RCC 7860 (cell line): ENCODE measurements at places on chromosomes 3 and 15.

GRCh38 chr3:144344925-144345548 lies 373.4 kb downstream of the DIPK2A start:
- no peak for DNase-seq

DNA sequence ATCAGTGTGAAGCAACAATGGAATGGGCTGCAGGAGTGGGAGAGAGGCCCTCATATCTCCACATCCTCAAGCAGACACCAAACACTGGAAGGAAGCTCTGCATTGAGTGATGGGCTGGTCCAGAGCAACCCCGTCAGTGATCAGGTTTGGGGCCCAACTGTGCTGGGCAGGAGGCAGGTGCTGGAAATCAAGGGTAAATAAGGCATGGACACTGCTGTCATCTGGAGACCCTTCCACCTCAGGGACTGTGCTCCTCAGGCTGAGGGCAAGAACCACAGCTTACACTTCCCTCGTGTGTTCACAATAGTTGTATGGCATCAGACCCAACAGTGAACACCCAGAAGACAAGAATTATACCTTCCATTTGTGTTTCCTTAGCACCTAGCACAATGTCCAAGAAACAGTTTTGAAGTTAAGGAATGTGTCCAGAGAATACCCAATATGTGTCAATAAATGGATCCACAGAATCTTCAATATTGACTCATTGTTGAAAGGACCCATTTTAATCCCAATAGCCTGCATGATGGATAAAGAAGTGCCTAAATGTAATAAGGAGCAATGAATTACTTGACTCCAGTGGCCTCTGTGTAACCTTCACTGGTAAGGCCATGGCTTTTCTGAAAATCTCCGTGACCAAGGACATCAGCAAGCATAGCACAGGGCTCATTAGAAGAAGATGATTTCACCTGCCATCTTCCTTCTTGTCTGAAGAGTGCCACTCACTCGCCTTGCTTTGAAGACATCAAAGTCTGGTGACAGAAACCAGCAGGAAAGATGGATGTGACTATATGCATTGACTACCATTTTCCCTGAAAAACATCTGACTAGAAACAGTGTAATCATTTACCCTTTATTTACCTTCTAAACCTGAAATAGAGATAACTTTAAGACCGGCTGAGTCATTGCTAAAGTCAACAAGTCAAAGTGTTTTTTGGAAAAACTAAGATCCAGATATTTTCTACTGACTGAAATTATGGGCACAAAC lies 7.0 kb upstream of the AHSG start:
- DNase-seq = no peak

GRCh38 chr3:85432081-85432480 lies 473.3 kb downstream of the CADM2 start:
- no peak for DNase-seq

DNA sequence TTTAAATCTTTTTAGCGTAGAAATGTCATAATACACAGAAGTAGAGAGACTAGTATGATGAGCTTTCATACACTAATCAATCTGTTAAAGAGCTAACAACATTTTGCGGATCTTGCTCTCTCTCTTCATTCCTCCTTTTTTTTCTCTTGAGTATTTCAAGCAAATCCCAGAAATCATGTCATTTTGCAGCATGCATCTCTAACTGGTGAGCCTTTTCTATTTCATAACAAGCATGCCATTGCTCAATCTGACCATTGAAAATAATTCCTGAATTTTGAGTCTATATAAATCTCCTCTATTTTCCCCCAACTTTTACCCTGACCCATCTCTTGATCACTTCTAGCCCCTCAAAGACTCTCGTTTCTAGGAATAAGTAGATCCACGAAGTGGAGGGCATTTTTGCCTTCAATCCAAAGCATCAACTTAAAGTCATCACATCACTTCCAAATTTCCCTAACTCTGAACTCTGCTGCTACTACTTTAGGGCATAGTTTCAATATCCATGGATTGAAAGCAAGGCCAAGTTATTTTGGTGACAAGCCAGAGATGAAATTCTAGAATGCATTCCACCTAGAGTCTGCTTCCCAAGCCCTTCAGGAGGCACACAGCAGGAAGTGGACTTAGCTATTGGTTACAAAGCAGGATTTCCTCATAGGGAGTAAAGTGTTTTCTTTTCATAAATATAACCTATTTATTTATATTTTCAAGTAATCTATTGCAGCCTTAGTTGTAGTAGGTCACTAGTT lies 253.5 kb upstream of the ZPLD1 start:
- DNase-seq = peak; percentile 74

GRCh38 chr3:127915937-127916493 lies 983 bp downstream of the KBTBD12 start:
- no peak for DNase-seq

- DNase-seq = no peak
These were observed 37.3 kb upstream of the LEKR1 start for GRCh38 chr3:156788846-156789245.

DNA sequence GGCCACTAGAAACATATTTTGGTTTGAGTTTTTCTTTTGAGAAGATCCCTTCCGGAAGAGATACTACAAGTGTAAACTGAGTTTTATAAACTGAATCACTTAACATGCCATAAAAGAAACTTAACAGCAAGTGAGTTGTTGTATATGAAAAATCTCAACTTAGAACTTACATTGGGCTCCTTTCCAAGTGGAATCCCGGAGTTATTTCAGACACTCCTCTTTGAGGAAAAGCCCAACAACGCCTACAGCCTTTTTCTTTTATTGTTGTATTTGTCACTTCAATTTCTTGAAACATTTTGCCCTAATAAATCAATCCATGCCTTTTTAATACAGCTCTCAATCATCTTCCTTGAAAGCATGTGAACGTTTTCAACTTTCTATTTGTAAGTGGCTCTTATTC lies 137.3 kb downstream of the FEZF2 start:
- no peak for DNase-seq

GRCh38 chr15:61318802-61319525 lies 89.9 kb upstream of the RORA start:
- DNase-seq = no peak

GRCh38 chr3:65938676-65939075 lies 100.0 kb downstream of the MAGI1 start:
- no peak for DNase-seq
